CD4-positive, alpha-beta T cell treated with Interleukin-2 at 100 ng/mL for 4 hours (primary cell): ENCODE measurements at places on chromosomes 12 and 14.

- no peak for DNase-seq
Measured at GRCh38 chr12:5546616-5547015, 114.7 kb downstream of the NTF3 start.

DNA sequence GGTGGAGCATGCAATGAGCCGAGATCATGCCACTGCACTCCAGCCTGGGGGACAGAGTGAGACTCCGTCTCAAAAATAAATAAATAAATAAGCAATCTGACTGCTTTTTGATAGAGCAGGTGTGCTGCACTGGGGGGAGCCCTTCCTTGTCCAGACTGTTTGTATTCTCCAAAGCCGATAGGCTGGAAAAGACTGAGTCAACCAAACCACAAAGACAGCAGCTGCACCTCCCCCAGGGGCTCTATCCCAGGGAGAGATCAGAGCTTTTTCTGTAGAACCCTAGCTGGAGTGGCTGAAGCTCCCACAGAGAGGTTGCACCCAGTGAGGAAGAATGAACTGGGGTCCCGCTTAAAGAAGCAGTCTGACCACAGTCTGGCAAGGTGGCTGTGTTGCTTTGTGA is 45.8 kb upstream of the LALBA start:
- DNase-seq: no peak

DNA sequence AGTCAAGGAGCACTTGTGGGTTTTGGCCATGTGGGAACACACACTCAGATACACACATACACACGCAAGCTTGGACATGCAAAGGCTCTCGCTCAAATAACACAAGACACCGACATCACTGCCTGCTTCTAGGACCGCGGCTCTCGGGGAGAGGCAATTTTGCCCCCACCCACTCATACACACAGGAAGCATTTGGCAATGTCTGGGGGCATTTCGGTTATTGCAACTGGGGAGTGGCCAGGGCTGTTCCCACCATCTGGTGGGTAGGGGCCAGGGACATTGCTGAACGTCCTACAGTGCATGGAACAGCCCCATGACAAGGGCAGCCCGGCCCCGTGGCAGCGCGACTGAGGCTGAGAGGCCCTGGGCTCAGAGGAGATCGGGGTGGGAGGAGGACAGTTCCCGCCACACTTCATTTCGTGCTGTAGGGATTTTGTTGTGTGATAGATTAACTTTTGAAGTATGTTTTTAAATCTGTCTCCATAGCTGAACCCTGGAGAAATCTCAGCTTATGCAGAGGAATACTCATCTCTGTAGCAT is 35.6 kb downstream of the RIMBP2 start:
- DNase-seq: no peak

DNA sequence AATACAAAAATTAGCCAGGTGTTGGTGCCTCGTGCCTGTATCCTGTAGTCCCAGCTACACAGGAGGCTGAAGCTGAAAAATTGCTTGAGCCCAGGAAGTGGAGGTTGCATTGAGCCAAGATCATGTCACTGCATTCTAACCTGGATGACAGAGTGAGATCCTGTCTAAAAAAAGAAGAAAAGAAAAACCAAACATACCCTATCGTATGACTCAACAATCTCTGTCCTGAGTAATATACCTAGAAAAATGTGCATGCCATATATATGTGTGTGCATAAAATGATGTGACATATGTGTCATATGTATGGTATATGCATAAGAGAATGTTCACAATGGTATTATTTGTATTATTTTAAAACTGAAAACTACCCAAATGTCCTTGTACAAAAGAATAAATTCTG is 261.5 kb upstream of the CLEC14A start:
- no peak for DNase-seq

DNA sequence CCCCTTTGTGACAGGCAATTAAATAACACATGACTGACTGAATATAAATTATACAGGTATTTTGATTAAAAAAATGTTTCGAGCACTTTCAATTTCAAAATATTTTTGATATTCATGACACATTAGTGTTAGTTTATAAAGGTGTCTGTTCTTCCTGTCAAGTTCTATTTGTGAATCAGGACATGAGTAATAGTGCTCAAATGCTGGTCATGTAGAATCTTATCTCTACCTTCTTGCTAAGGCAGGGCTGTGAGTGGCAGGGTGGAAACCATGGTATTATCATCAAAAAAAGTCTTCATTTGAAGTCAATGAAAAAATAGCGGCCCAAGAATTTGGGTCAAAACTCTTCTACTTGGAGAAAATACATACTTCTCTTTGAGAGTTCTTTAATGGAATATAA is 250.2 kb downstream of the DACT1 start:
- no peak for DNase-seq

GRCh38 chr14:103179094-103179493 is 55.8 kb downstream of the TNFAIP2 start:
- DNase-seq: no peak

- no peak for DNase-seq
Measured at GRCh38 chr14:39320318-39320717, 86.6 kb downstream of the MIA2 start.

DNA sequence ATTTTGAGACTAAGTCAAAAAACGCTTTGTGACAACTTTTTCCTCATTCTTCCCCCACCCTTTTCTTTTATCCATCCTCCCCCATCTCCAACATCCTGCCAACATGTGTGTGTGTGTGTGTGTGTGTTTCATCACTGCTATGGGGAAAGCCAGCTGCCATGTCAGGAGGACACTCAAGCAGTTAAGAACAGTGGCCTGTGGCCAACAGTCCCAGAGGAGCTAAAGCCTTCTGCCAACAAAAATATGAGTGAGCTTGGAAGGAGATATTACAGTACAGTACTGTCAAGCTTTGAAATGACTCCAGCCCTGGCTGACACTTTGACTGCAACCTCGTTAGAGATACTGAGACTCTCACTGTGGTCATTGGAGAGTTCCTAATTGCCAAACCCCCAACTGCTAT is 5.0 kb upstream of the CSRP2 start:
- no peak for DNase-seq

- no peak for DNase-seq
Measured at GRCh38 chr12:68623984-68624383, 13.3 kb downstream of the RAP1B start.

DNA sequence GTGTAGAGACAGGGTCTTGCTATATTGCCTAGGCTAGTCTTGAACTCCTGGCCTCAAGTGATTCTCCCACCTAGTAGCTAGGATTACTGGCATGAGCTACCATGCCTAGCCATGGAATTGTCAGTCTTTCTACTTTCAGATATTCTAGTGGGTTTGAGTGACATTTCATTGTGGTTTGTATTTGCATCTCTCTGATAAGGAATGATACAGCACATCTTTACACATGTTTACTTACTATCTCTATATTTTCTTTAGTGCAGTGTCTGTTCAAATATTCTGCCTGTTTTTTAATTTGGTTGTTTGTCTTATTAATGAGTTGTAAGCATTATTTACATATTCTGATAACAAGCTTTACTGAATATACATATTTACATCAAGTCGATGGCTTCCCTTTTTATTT is 73.6 kb downstream of the CMKLR1 start:
- DNase-seq: no peak

DNA sequence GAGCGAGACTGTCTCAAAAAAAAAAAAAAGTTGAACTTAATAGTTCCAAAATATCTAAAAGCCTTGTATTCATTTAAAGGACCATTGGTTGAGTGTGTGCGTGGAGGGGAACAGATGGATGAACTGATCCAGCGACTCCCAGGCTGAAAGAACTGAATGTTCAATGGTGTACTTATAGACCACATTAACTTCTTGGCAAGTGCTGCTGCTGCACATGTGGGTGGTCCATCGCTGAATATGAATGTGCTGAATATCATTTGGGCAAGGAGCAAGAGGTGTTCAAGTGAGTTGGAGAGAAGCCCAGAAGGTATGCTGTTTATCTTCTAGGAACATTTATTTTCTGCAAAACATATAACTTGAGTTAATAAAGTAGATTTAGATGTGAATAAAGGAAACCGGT is 289.0 kb upstream of the RPL10L start:
- no peak for DNase-seq

DNA sequence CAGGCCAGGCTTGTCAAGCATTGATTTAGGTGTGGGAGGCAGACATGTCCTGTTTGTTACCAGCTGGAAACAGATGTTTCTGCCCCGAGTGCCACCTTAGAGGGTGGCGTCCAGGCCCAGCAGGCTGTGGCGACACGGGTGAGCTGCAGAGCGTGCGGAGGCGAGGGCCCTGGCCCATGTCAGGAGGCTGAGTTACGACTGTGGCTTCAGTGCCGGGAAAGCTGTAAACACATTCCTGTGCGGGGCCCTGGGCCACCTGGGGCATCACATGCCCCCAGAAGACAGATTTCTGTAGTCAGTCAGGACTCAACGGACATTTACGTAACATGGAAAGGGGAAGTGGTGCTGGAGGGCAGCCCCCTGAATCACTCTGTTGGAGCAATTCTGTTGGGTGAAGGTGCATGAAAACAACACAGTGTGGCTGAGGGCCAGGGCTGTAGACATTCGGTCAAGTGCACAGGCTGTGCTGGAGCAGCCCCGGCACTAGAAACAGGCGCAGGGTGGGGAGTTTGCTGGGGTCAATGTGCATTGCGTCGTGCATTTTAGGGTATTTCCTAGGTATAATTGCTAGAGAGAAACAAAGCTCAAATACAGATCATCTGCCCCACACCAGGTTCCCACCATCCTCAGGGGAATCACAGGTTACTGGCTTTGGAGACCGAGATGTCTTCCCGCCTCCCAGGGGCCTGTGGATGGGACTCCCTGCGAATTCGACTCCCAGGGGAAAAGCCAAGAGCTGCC is 291.8 kb downstream of the TMEM121 start:
- no peak for DNase-seq

- DNase-seq: no peak
Measured at GRCh38 chr12:63805704-63806672, 26.3 kb downstream of the RXYLT1 start.

DNA sequence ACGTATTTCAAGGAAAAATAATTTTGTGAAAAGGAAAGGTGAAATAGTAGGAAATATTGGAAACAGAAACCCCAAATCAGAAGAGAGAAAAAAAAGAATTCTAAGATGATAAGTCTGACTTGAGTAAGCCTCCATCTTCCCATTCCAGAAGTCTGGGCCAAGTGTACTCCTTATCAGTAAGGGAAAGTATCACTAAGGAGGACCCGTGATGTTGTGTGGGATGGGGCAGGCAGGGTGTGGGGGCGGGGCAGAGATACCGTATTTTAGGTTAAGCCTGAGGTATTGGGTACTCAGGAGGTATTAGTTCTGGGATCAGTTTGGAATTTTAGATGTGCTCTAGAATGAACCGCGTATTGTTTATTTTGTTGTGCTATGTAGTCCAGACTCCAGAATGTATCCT is 33.8 kb upstream of the PSMA6 start:
- no peak for DNase-seq

GRCh38 chr12:95959107-95959506 is 16.0 kb downstream of the AMDHD1 start:
- no peak for DNase-seq

DNA sequence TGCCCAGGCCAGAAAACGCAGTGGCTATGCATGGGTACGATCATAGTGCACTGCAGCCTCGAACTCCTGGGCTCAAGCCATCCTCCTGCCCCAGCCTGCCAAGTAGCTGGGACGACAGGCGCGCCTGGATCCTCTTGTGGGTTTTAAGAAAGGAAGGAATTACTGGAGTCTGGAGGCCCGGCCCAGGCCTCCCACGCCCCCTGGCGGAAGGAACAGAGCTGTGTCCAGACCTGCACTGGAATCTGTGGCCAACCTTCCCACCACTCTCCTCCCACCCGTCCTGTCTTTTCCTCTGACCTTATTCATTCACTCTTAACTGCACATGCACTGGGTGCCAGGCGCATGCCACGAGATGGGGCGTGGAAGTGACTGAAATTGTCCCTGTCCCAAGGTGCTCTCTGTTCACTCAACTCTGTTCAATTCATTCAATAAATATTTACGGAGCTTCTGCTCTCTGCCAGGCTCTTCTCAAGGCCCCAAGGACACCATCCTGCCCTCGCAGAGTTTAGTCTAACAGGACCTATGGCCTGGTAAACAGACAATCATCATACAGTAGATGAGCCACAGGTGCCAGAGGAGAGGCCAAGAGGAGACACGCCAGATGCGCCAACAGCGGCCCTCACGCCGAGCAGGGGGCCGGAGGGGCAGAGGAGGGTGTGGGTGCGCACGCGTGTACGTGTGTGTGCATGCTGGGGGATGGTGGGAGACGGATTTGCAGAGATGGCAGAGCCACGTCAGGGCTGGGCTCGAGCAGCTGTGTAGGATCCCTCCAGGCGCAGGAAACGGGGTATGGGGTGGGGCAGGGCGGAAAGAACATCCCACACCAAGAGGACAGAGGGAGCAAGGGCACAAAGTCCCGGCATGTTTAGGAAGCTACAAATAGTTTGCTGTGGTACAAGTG is 13.7 kb upstream of the TMEM106C start:
- peak; percentile 39 for DNase-seq

DNA sequence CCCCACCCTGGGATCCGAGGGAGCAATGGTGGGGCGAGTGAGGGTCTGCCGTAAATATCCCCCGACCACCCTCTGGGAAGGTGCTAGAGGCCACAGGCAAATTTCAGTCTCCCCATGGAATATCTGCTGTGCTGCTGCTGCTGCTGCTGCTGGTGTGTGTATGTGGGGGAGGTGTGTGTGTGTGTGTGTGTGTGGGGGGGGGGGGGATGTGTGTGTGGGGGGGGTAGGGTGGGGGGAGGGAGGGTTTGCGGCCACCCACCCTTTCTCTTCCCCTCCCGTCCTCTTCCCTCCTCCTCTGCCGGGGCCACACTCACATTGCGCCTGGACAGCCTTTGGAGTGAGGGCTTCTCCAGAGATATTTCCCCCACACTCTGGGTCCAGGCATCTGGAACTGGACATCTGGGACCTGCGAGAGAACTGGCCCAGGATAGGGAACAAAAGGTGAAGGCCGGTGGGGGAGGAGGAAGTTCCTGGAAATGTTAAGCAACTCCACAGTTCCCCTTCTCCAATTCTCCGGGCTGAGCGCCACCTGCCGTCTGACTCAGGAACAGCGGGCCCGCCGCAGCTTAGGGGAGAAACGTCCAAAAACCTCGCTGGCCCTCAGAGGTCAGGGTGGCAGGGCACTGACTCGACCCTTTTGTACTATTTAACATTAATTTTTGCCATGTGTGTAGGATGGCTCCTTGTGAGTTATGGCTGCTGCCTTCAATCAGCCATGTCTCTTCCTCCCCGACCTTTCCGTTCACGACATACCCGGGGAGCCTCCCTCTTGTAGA is at the start of gene C1RL:
Gene C1RL (minus strand): TSS at position 419 of the 776 bp plus-strand sequence. CDS start 34 bp downstream, at position 385.
- peak; percentile 82 for DNase-seq

DNA sequence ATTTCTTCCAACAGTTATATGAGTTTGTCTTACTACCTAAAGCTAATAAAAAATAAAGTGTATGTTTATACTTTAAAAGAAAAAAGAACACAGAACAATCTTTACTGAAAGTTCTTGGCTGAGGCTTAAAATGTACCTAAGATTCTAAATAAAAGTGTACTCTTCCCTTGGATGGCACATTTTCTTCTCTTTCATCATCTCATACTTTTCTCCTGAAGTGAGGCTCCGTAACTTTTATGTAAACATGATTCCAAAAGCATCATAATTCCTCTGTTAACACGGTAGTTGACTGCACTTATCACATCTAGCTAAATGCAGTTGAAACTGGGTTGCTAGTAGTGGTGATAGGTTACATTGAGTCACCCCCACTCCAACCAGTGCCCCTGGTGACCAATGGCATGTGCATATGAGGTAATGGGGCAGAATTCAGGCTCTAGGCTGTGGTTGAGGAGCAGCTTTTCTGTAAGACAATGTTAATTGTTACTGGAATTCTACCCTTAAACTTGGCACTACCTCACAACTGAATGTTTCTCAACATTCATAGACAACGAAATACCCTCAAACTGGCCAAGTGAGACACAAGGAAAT is 38.4 kb downstream of the WASHC3 start:
- DNase-seq: no peak
